ENCODE measurements at places on chromosomes 13 and 19.

DNA sequence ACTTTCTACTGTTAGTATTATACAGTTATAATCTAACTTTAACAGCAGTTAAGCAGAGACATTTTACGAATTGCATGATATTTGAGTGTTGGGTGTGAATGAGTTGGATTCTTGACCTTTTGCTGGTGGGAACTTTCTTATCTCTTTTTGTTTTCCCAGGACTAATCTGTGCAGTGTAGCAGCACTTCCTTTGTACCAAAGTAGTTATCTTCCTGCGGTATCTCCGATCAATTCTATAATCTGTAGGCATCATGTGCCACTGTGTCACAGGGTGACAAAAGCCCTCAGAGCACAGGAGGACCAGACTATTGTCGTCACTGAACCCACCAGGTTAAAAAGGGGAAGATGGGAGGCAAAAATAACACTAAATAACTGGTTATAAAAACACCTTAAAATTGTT is 823.5 kb downstream of the GPC5 start:
- H3K36me3 ChIP-seq = no peaks in the 10 kb centered on the region
- peak overlapping the region; percentile 84 for H3K27ac ChIP-seq
- H3K4me3 ChIP-seq = no peak overlapping the region

DNA sequence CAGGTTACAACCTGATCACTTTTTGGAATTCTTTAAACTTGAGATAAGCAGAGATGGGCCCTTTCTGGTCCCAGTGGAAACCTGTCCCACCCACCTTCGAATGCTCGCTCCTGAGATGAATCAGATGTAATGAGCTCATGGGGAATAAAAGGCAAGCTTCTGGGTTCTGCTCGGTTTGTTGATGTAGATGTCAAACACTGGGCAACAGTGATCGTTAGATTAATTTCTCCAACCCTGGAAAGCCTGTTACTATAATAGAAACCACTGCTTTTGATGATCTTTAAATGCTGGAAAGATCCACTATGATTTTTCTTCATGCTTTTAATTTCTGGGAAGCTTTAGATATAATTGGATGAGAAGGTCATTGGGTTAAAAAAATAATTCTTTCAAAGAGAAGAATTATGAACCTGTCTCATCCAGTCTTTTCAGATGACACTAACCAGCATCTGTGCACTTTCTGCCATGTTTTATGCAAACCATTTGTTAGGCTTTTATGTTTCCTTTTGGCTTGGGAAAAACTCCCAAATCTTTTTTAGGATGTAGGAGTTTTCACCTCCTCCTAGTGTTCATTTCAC is 49.3 kb downstream of the B3GLCT start:
- H3K4me1 ChIP-seq = no peaks in the 10 kb centered on the region
- H3K27me3 ChIP-seq = no peaks in the 10 kb centered on the region
- no peak overlapping the region for H3K4me3 ChIP-seq
- H3K27ac ChIP-seq = no peak overlapping the region
- no peak for DNase-seq

- no peak overlapping the region for H3K4me3 ChIP-seq
- no peak overlapping the region for H3K27ac ChIP-seq
- H3K36me3 ChIP-seq = no peaks in the 10 kb centered on the region
- no peaks in the 10 kb centered on the region for H3K27me3 ChIP-seq
- H3K4me1 ChIP-seq = peaks cover 14% of the 10 kb centered on the region
These were observed 63.0 kb downstream of the TBC1D4 start for GRCh38 chr13:75418997-75419396.

GRCh38 chr19:17748884-17749638 is 2.2 kb upstream of the FCHO1 start:
- H3K4me1 ChIP-seq = no peaks in the 10 kb centered on the region
- DNase-seq = no peak
- H3K4me3 ChIP-seq = no peak overlapping the region
- no peak overlapping the region for H3K27ac ChIP-seq
- no peaks in the 10 kb centered on the region for H3K36me3 ChIP-seq
- peaks cover 18% of the 10 kb centered on the region for H3K27me3 ChIP-seq

DNA sequence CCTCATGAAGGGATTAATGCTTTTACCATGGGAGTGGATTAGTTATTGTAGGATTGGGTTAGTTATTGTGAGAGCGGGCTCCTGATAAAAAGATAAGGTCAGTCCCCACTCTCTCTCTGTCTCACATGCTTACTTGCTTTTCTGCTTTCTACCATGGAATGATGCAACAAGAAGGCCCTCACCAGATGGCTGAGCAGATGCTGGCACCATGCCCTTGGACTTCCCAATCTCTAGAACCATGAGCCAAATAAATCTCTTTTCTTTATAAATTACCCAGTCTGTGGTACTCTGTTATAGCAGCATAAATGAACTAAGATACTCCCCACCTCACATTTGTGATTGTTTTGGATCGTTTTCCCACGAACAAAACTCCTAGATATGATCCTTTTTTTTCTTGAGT is 353.8 kb downstream of the DNAJC15 start:
- peaks cover 4% of the 10 kb centered on the region for H3K36me3 ChIP-seq
- no peak overlapping the region for H3K4me3 ChIP-seq
- no peaks in the 10 kb centered on the region for H3K27me3 ChIP-seq
- H3K27ac ChIP-seq = peak overlapping the region; percentile 62
- DNase-seq = no peak

- H3K4me3 ChIP-seq = no peak overlapping the region
- no peak for DNase-seq
- peaks cover 11% of the 10 kb centered on the region for H3K4me1 ChIP-seq
- H3K27me3 ChIP-seq = peaks cover 17% of the 10 kb centered on the region
- no peak overlapping the region for H3K27ac ChIP-seq
These were observed 1.5 kb upstream of the ECSIT start for GRCh38 chr19:11530432-11530831.

GRCh38 chr19:10819124-10820060 is 16.6 kb downstream of the TMED1 start:
- DNase-seq = no peak
- H3K4me3 ChIP-seq = no peak overlapping the region
- peaks cover 12% of the 10 kb centered on the region for H3K36me3 ChIP-seq
- H3K27me3 ChIP-seq = no peaks in the 10 kb centered on the region
- H3K27ac ChIP-seq = no peak overlapping the region
- no peaks in the 10 kb centered on the region for H3K4me1 ChIP-seq

DNA sequence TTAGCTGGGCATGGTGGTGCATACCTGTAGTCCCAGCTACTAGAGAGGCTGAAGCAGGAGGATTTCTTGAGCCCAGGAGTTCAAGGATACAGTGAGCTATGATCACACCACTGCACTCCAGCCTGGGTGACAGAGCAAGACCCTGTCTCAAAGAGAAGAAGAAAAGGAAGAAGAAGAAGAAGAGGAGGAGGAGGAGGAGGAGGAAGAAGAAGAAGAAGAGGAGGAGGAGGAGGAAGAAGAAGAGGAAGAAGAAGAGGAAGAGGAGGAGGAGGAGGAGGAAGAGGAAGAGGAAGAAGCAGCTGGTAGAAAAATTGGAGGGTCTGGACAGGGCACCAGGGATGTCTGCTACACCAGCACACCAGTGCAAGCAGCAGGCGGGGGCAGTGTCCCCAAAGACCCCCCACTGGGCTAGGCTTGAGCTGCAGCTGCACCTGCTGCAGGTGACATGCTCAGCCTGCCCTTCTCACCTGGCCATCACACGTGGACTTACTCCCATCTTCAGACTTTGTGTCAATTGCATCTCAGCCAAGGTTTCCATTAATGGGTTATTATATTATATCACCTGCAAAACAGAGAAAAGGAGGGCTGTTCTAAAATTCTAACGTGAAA is 180.9 kb upstream of the ZNF507 start:
- no peaks in the 10 kb centered on the region for H3K36me3 ChIP-seq
- H3K27me3 ChIP-seq = peaks cover 13% of the 10 kb centered on the region
- DNase-seq = no peak
- no peak overlapping the region for H3K27ac ChIP-seq
- H3K4me3 ChIP-seq = no peak overlapping the region

GRCh38 chr19:29587518-29587986 is 18.5 kb upstream of the POP4 start:
- peaks cover 81% of the 10 kb centered on the region for H3K27me3 ChIP-seq
- no peak overlapping the region for H3K4me3 ChIP-seq
- no peak overlapping the region for H3K27ac ChIP-seq
- DNase-seq = no peak
- H3K36me3 ChIP-seq = no peaks in the 10 kb centered on the region

GRCh38 chr13:100594731-100595130 is 6.1 kb upstream of the GGACT start:
- no peaks in the 10 kb centered on the region for H3K36me3 ChIP-seq
- H3K4me3 ChIP-seq = no peak overlapping the region
- peaks cover 12% of the 10 kb centered on the region for H3K27me3 ChIP-seq
- DNase-seq = no peak
- peaks cover 5% of the 10 kb centered on the region for H3K4me1 ChIP-seq

DNA sequence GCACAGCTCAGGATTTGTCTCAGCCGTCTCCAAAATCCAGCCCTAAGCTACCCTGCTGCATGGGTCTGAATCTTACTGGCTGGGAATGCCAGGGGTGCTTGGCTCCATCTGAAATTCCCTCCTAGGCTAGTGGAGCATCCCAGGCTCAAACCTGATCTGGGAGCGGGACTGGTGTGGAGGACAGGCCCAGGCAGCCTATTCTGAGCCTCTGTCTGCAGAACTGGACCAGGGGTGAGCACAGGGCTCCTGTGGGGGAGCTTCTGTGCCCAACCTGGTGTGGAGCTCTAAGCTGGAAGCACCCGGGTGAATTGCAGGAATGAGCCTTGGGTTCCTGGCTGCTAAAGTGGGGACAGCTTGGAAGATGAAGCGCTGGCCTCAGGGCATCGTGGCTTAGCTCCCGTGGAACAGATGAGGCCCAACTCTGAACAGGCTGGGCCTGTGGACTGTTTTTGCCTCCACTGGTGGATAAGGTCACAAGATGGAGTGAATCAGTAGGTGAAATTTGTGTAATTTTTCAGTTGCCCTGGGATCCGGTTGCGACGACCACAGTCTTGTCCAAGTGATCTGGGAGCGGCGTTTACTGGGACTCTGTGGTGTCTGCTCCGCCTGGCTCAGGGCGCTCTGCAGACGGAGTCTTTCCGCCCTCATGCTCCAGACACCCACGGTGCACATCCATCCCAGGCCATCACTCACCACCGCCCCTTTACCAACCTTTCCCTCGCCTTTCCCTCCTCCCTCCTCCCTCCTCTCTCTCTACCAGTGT is 79.5 kb downstream of the TEX29 start:
- H3K27ac ChIP-seq = no peak overlapping the region
- no peak for DNase-seq
- H3K36me3 ChIP-seq = no peaks in the 10 kb centered on the region
- no peak overlapping the region for H3K4me3 ChIP-seq
- peaks cover 22% of the 10 kb centered on the region for H3K27me3 ChIP-seq
- no peaks in the 10 kb centered on the region for H3K4me1 ChIP-seq

- DNase-seq = no peak
- no peak overlapping the region for H3K4me3 ChIP-seq
- H3K27ac ChIP-seq = no peak overlapping the region
- H3K27me3 ChIP-seq = peaks cover 11% of the 10 kb centered on the region
These were observed 478.4 kb downstream of the TSHZ3 start for GRCh38 chr19:30870876-30871275.

GRCh38 chr13:43664700-43665191 is 122.0 kb downstream of the ENOX1 start:
- no peak for DNase-seq
- no peak overlapping the region for H3K27ac ChIP-seq
- peaks cover 2% of the 10 kb centered on the region for H3K27me3 ChIP-seq
- no peaks in the 10 kb centered on the region for H3K36me3 ChIP-seq
- H3K4me3 ChIP-seq = no peak overlapping the region

DNA sequence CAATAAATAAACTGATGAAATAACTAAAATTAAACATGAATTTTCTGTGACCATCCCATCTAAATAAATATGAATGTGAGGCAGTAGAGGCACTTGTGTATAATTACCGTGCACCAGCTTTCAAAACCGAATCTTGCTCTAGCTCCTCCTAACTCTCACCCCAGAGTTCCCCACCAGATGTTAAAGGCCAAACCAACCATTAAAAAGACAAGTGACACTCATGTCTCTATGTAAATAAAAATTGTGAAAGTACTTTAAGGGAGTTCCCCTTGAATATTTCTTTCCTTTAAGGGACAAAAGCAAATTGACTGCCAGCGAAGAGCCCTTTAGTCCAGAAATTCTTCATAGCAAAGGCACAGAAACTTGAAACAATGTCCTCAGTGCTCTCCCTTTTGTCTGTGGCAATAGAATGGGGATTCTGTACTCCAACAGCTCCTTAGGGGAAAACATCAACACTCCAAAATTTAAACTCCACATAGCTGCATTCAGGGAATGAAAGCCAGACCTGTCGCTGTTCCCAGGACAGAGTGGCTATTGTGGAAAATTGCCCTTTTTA is 101.7 kb upstream of the SOX21 start:
- H3K4me3 ChIP-seq = no peak overlapping the region
- DNase-seq = no peak
- H3K36me3 ChIP-seq = no peaks in the 10 kb centered on the region
- H3K27me3 ChIP-seq = no peaks in the 10 kb centered on the region
- no peak overlapping the region for H3K27ac ChIP-seq

DNA sequence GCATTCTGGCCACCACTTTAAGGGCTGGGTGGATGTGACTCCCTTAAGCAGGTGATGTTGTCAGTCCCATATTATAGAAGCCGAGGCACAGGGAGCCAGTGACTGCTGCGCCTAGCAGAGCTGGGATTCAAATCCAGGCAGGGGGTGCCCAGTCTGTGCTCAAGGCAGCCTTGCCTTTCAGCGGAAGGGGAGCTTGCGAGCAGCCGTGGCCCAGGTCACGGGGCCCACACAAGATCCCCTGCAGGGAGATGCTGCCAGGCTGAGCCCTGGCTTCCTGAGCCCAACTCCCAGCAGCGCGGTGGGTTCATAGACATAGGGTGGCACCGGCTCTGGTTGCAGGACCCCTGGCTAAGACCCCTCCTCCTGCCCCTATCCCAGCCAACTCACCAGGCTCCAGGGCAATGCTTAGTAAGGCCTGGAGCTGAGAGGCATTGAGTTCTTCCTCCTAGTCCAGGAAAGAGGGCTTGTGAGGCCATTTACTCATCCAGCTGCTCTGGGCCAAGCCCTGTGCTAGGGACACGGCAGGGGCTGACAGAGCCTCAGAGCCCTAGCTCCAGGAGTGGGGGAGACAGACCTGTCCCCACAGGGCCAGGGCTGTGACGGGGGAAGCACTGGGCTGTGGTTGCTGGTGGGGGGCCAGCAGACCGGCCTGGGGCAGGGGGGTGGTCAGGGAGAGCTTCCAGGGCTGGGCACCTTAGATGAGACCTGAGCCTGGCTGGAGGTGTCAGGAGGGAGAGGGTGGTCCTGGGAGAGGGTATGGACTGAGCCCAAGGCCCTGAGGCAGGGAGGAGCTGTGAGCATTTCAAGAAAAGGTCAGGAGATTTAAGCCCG is 9.6 kb downstream of the CAPN12 start:
- DNase-seq = no peak
- peaks cover 13% of the 10 kb centered on the region for H3K27me3 ChIP-seq
- peaks cover 3% of the 10 kb centered on the region for H3K4me1 ChIP-seq
- peaks cover 20% of the 10 kb centered on the region for H3K36me3 ChIP-seq

- no peaks in the 10 kb centered on the region for H3K27me3 ChIP-seq
- peaks cover 3% of the 10 kb centered on the region for H3K36me3 ChIP-seq
- H3K4me3 ChIP-seq = no peak overlapping the region
These were observed 664.9 kb downstream of the PCDH9 start for GRCh38 chr13:66565279-66565678.

GRCh38 chr19:48681127-48681470 is 8.3 kb upstream of the NTN5 start:
- H3K4me1 ChIP-seq = peaks cover 5% of the 10 kb centered on the region
- H3K27me3 ChIP-seq = peaks cover 5% of the 10 kb centered on the region
- H3K36me3 ChIP-seq = no peaks in the 10 kb centered on the region

GRCh38 chr19:50838239-50838638 is 4.9 kb upstream of the KLK15 start:
- no peak for DNase-seq
- peaks cover 59% of the 10 kb centered on the region for H3K27me3 ChIP-seq
- H3K27ac ChIP-seq = peak overlapping the region; percentile 53
- H3K4me3 ChIP-seq = no peak overlapping the region

All from progenitor cell of endocrine pancreas (in vitro differentiated cells).